Lung (tissue), 17 donors: ENCODE measurements at places on chromosomes 2 and 18. TPM values are rescaled to one million over a fixed set of nuclear protein-coding genes. Genes with fewer than 3 reads are reported as not detected.

The CHRND gene
- polyA plus RNA-seq: not detected

The NR4A2 gene
- polyA plus RNA-seq: 3.7 TPM

The MZT2B gene
- polyA plus RNA-seq: 170 TPM

The KCNS3 gene
- polyA plus RNA-seq: 15.4 TPM

The EPHA4 gene
- polyA plus RNA-seq: 2.5 TPM

GRCh38 chr2:143345887-143346787, 216.9 kb downstream of the ARHGAP15 start:
- no peak for DNase-seq
- no peaks in the 10 kb centered on the region for H3K4me1 ChIP-seq
- no peak overlapping the region for H3K27ac ChIP-seq
